ENCODE measurements at places on chromosomes 3 and 15.

DNA sequence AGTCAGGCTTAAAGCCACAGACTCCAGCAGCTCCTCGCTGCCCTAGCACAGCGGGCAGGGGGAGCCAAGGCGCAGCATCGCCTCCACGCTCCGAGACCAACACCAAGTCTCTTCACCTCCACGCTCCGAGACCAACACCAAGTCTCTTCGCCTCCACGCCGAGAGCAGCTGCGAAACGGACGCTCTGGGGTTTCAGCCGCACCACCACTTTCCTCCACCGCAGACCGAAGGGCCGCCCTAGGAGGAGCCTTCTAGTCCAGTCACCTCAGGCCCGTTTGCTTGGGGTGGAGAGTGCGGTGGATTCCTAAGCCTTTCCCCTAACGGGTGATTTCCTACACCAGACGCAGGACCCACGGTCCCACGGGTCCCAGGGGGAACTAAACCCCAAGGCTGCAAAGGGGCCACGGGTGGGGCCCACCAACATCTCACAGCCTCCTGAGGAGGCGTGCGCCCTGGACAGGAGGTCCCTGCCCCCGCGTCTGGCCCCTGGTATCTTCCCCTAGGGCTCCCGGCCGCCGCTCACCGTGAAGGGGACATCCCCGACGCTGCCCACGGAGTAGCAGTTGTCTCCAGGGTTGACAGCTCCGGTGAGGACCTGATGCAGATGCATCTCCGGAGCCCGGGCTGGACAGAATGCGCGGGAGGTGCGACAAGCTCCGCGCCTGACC lies 501 bp downstream of the DMXL2 start:
- no peak for DNase-seq

GRCh38 chr15:39804026-39804425 lies 21.4 kb upstream of the FSIP1 start:
- DNase-seq, result no peak

DNA sequence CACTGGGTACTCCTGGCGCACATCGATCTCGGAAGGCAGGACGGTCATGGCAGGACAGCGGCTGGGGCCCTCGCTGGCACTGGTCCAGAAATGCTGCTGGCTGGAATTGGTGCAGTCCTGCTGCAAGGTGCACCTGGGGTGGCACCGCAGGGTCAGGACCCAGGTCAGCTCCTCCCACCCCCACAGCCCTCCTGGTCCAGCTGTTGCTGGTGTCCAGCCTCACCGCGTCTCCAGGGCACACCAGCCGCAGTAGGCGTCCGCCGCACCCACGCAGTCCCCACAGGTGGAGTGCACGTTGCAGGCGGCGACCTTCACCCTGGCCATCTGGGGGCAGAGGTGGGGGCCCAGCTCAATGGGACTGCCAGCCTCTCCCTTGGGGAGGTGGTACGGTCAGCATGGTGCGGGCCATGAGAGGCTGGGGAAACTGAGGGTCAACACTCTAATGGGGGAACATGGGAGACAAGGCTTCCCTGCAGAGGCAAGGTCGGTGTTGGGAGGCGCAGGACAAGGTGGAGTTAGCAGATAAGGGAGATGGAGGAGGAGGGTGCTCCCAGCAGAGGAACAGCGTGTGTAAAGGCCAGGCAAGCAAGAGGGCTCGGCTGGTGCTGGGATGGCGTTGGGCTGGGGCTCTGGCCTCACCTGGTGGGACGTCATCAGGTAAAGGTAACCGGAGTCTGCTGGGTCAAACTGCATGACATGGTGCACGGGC lies 20.4 kb downstream of the PLXND1 start:
- DNase-seq, result no peak

GRCh38 chr3:128133273-128133883 lies 9.8 kb upstream of the RUVBL1 start:
- DNase-seq, result no peak

DNA sequence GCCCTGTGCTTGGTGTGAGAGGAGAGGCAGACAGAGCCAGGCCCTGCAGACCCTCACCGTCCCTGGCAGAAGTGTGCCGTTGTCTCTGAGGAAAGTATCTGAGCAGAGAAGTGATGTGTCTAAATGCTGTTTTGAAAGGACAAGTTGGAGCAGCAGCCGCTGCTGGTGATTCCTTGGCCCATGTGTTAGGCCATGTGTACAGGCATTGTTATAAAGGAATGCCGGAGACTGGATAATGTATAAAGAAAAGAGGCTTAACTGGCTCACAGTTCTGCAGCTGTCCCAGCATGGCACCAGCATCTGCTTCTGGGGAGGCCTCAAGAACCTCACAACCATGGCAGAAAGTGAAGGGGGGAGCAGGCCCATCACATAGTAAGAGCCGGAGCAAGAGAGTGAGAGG lies 334.6 kb upstream of the ATP10A start:
- no peak for DNase-seq

GRCh38 chr3:127915937-127916493 lies 983 bp downstream of the KBTBD12 start:
- no peak for DNase-seq

DNA sequence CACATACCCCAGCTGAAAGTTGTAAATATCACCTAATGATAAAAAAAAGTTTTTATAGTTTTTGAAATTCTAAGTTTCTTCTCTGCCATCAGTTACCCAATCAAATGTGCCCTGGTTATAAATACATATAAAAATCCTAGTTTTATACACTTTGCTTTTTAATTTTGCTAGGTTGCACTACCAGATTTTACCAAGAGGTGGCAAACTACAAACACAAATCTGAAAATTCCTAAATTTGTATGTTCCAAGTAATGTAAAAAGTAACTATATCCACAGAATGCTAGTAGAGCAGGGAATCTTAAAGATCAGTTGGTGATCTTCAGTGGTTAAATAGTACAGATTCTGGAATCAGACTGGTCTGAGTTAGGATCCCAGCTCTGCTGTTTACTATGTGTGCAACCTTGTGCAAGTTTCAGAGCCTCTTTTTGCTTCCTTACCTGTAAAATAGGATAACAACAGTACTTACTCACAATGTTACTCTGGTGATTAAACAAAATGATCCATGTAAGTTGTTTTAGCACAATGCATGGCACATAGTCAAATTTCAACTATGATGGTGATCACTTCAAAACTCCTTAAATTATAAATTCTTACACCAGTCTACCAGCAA lies 11.0 kb downstream of the TRPM7 start:
- peak; percentile 11 for DNase-seq
